NCI-H1694 treated with DMSO at 0.1 percent for 48 hours (cell line): ENCODE measurements at places on chromosomes 3 and 15.

- no peak for DNase-seq
Measured at GRCh38 chr3:42658771-42659390, 5.4 kb downstream of the ZBTB47 start.

DNA sequence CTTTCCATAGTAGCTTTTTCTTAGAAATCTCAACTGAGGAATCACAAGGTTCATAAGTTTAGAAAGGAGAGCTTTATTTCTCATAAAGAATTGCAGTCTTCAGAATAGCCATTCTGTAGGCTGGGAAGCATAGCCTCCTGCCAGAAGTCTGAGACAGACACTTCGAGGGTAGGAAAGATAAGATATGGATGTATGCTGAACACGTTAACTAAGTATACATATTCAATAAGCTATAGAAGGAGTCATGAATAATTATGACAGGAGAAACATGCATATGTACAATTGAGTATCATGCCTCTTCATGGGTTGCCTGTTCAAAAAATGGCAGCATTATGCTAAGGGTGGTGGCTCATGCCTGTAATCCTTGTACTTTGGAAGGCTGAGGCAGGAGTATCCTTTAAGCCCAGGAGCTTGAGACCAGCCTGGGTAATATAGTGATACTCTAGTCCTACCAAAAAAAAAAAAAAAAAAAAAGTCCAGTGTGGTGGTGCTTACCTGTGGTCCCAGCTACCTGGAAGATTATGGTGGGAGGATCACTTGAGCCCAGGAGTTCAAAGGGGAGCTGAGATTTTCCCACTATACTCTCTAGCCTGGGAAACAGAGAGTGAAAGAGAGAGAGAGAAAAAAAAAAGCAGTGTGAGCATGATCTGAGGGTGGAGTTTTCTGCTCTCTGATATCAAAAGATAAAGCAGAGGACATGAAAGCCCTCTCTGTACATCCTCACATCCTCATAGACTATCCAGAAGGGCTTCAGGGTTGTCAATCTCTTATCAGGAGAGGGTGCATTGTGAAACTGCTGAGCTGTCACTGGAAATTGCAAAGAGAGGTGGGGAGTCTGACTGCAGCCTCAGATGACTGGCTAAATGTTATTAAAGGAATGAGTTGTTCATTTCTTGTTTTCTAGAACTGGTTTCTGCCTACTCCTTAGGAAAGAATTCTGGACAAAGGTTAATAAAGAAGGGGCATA is 23.6 kb upstream of the CADPS start:
- DNase-seq = no peak

GRCh38 chr3:22485954-22486353 is 717.2 kb upstream of the UBE2E2 start:
- DNase-seq = no peak

GRCh38 chr15:72136170-72137051 is 18.2 kb downstream of the SENP8 start:
- peak; percentile 30 for DNase-seq

GRCh38 chr15:35209838-35210237 is 124.7 kb upstream of the NANOGP8 start:
- DNase-seq = no peak

GRCh38 chr3:149964291-149964690 is 6.4 kb downstream of the PFN2 start:
- DNase-seq = no peak

GRCh38 chr15:73987250-73987649 is 4.8 kb downstream of the STOML1 start:
- no peak for DNase-seq

- DNase-seq = peak; percentile 61
Measured at GRCh38 chr15:61835496-61836106, 224.6 kb downstream of the VPS13C start.

- DNase-seq = no peak
Measured at GRCh38 chr3:126528800-126529541, 5.0 kb downstream of the CHST13 start.

DNA sequence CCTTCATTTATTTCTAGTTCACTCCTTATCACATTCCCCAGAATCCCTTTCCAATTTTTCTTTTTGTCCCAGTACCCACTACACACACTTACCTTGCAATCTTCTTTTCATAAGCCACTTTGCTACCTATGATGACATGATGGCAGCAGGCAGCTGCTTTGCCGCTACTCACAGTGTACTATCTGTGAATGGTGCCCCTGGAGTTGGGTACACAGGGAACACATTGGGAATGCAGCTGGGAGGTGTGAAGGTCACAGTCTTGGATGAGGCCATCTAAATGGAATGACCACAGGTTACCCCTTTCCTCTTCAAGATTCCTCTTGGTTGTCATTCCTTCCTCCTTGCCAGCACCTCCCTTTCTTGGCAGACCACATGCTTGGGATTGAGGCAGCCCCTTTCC is 20.8 kb upstream of the TNIK start:
- DNase-seq = no peak

- DNase-seq = no peak
Measured at GRCh38 chr3:55189359-55189801, 261.5 kb upstream of the LRTM1 start.

DNA sequence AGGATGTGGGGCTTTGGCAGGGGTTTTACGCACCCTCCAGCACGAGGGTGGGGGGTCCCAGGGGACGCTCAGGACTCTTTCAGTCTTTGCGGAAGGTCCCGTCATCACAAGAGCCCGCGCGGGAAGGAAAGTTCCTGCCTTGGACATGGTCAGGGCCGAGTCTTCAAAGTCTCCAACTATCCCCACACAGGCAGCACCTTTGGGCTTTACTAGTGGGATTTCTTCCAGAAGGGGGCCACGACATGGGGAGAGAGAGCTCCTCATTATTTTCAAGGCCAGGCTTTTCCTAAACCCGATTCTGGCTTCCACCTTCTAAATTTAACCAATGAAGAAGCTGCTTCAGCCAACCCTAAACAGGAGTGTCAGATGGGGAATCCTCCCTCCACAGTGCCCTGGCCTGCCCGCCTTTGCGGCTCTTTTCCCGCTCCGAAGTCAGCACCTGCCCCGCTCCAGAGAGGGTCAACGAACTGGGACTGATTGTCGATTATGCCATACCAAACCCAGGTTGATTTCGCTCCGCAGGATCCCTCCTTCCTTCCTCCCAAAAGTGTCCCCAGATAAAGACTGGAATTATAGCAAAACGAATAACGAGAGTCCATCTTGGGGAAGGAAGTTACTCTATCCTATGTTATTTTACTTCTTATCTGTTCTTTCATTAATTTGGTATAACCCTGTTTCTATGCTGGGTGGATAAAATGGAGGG is 11.0 kb downstream of the SHOX2 start:
- no peak for DNase-seq

GRCh38 chr15:75884041-75884440 is 19.6 kb upstream of the FBXO22 start:
- no peak for DNase-seq

DNA sequence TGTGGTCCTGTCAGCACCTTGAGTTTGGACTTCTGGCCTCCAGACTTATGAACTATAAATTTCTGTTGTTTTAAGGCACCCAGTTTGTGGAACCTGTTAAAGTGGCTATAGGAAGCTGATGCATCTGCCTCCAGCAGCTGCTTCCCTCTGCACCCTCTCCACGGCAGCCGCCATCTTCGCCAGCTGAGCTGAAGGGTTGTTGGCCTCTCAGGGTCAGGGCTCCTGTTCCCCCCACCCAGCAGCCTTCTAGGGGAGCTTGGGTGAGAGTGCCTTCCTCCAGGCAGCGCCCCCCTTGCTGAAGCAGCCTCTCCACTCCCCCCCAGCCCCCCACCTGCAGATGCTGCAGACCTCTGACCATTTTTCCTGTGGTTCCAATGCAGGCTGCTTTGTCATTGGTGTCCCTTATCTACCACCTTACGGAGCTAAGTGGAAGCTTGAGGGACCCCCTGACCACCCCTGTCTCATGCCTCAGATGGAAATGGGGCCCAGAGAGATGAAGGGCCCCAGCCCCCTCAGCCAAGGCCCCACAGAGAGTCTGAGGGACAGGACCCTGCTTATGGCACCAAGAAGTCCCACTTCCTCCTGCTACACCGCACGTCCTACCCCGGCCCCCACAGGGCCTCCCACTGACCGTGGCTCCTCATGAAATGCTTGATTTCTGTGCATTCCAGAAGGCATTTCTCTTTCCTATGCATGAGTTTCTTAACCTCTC is 61.4 kb upstream of the TLE3 start:
- DNase-seq = no peak

GRCh38 chr3:184582646-184583577 is 21.3 kb downstream of the EPHB3 start:
- no peak for DNase-seq

GRCh38 chr15:77519540-77519939 is 98.9 kb downstream of the HMG20A start:
- no peak for DNase-seq

DNA sequence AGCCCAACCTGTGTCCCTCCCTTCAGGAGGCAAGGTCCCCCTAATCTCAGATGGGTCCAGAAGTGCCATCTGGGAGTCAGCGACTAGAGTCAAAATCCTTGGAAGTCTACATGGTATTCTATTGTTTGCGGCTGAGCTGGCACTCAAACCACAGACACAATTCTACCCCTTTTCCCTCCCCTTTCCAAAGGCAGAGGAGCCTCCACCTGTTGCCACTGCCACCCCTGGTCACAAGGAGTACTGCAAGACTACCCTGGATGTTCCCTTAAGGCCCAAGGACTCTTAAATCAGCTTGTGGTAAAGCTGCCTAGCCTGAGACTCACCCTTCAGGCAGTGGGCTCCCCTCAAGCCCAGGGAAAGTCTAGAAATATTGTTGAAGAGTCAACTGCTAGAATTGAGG is 4.3 kb upstream of the OR5H6 start:
- no peak for DNase-seq

DNA sequence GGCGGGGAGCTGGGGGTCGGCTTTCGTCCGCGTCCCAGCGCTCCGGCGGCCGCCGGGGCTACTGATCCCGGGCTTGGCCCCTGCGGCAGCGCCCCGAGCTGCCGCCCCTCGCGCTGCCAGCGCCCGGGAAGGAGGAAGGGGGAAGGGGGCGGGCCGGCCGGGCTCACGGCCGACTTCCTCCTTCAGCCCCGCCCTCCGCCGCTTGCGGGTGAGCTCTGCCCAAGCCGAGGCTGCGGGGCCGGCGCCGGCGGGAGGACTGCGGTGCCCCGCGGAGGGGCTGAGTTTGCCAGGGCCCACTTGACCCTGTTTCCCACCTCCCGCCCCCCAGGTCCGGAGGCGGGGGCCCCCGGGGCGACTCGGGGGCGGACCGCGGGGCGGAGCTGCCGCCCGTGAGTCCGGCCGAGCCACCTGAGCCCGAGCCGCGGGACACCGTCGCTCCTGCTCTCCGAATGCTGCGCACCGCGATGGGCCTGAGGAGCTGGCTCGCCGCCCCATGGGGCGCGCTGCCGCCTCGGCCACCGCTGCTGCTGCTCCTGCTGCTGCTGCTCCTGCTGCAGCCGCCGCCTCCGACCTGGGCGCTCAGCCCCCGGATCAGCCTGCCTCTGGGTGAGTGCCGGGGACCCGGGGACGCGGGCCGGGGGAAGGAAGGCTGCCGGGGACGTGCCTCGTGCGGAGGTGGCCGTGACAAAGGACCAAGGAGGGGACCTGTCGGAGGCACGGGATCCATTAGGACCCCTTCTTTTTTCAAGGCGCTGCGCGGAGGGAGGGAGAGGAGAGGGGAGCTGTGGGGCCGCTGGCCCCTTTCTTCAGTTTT is at the start of gene SEMA4B:
SEMA4B (plus strand) TSS at position 201 of the 814 bp plus-strand sequence; CDS start at position 450, 249 bp downstream.
- no peak for DNase-seq

GRCh38 chr15:48693484-48693883 is 48.0 kb upstream of the FBN1 start:
- no peak for DNase-seq

DNA sequence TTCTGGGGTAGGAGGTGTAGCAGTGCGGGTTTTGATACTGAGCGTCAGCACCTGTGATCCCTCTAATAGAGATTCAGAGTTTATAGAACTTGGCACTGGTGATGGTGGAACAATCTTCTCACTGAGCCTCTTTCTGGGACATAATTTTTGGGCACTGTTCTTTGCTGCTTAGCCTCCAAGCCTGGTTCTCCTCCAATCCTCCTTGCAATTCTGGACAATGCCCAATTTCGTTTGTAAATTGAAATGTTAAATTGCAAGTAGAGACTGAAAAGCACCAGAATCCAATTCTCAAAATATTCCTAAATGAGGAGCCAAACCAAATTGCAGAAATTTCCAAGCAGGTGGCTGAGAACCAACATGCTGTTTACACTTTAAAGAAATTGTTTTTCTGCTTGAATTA is 149.8 kb upstream of the ABI3BP start:
- no peak for DNase-seq

DNA sequence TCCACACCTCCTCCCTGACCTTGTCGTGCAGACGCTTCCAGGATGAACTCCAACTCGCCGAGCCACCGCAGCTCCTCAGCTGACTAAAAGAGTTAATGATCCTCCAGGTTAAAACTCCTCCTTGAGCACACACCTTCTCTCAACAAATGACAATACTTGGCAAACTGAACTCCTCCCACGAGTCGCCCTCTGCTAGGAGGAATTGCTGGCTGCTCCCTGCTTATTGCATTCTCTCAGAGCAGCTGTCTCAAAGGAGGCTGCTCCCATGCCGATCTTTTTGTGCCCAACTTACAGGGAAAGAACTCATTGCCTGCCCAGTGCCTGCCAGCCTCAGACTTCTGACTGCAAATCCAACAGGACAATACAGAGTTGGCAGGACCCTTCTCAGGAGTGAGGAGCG is at the start of gene ATP13A4:
ATP13A4 (minus strand) TSS at position 85 of the 400 bp plus-strand sequence. CDS start 96 bp downstream, outside the sequence.
- DNase-seq = no peak

DNA sequence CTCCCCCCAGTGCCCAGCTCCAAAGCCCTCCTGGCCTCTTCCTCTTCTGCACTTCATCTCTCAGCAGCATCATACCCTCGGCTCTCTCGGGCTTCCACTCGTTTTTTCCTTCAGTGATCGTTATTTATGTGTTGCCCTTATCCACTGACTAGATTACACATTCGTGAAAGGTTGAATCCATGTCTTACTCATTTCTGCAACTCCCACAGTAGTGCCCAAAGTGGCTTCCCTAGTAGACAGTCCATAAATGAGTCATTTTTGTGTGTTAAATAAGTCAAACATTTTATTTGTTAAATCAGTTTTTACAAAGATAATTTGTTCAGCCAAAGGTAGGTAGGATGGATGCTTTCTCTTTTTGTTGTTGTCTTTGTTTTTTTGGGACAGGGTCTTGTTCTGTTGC is 87.4 kb downstream of the CRTC3 start:
- no peak for DNase-seq
